ENCODE measurements at places on chromosomes 3 and 15. TPM values are rescaled to one million over a fixed set of nuclear protein-coding genes. Genes with fewer than 3 reads are reported as not detected.

GRCh38 chr3:124609402-124609801, 120.8 kb upstream of the UMPS start:
- H3K4me1 ChIP-seq, result no peaks in the 10 kb centered on the region
- no peak for DNase-seq
- H3K27me3 ChIP-seq, result no peaks in the 10 kb centered on the region

GRCh38 chr3:16447135-16447534, 66.4 kb downstream of the RFTN1 start:
- peaks cover 14% of the 10 kb centered on the region for H3K4me1 ChIP-seq
- no peaks in the 10 kb centered on the region for H3K27me3 ChIP-seq
- no peak overlapping the region for H3K27ac ChIP-seq
- no peak for DNase-seq

DNA sequence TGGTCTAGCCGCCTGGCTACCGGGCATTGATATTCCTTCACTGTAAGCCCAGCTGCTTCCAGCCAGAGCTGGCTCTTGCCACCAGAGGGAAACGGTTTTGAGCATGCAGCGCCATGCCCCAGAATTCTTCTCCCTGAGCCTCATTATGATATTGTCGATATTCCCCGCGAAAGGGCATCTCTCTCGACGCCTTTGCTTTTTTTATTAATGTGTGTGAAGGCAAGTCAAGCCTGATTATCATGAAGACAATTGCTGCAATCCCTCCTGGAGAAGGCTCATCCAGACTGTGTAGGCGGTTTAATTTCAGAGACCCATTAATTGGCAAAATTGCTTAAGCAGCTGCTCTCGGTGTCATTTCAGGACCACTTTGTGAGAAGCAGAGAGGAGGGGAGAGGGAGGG, 321.2 kb upstream of the TLE3 start:
- no peak overlapping the region for H3K27ac ChIP-seq
- H3K4me1 ChIP-seq, result no peaks in the 10 kb centered on the region
- no peaks in the 10 kb centered on the region for H3K36me3 ChIP-seq
- no peak overlapping the region for H3K4me3 ChIP-seq

DNA sequence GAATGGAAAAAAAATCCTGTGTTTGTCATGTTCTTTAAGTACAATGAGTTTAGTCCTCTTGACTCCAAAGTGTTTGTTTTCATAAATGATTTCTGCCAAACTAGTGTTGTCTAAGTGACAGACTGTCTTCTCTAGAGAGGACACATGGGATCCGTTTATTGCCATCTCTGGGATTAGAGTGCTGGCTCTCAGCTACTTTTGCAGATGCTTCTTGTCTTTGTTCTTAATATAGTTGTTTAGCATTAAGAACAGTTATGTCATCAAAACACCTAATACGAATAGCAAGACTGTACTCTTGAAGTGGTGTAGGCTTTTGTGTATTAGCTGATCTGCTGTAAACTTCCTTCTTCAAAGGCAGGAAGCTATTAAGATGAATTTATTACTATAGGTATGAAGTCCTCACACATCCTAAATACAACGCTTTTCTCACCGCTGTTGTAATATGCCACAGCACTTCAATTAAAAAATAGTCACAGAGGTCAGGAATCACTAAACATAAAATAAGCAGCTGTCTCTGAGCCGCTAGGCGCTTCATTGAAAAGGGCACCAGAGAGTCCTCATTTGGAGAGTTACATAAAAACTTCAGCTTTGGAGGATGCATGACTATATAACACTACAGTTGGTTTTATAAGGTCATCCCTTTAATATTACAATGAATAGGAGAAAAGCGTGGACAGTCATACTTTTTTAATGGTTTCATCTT, 128.3 kb upstream of the ZNF385D start:
- no peak for DNase-seq
- no peaks in the 10 kb centered on the region for H3K36me3 ChIP-seq
- H3K27me3 ChIP-seq, result no peaks in the 10 kb centered on the region
- no peak overlapping the region for H3K4me3 ChIP-seq

DNA sequence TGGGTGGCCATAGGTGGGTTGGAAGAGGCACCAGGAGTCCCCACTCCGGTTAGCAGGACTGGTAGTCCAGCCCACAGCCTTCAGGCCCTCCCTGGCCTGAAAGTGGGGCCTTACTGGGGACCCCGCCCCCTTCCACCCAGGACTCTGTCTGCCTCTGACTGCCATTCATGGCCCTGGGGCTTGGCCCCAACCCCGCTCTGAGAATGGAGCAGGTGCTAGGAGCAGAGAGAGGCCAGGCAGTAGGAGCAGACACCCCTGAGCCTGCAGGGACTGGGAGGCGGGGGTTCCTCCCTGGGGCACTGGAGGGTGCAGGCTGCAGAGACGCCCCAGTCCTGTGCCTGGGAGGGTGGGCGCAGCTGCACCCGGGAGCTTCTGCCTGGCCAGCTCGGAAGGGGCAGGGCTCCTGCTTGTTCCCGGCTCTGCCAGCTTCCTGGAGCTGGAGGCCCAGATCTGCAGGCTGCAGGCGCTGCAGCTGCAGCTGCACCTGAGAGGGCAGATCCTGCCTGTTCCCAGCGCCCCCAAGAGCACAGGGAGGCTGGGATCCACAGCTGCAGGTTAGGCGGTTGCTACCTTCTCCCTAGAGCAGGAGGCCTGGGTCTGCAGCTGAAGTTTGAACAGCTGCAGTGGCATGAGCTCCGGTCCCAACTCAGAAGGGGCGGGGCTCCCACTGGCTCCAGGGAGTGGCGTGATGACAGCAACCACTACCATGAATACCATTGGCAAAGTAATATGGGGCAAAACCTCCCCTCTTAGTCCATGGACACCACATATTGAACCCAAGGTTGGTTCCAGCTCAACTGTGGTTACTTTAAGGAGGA, 194.7 kb downstream of the SQOR start:
- no peaks in the 10 kb centered on the region for H3K27me3 ChIP-seq
- H3K36me3 ChIP-seq, result no peaks in the 10 kb centered on the region
- no peak for DNase-seq
- H3K4me3 ChIP-seq, result no peak overlapping the region
- no peaks in the 10 kb centered on the region for H3K4me1 ChIP-seq
- H3K27ac ChIP-seq, result no peak overlapping the region

DNA sequence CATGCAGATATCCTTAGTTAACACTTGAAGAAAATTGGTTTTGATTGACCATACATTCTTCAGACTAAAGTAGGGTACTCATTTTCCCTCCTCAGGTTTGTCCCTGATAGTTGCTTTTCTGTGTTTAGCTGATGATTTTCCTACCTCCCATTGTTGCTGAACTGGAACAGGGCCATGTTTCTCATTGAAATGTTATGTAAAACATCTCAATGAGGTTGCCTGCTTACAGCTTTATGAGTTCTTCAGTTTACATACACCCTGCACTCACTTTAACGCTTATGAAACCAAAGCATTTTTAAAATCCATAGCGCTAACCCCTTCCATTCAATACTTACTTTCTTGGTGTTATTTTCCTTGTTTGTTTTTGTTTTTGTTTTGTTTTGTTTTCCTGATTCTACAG, 61.9 kb downstream of the HMG20A start:
- H3K27ac ChIP-seq, result no peak overlapping the region
- DNase-seq, result no peak

GRCh38 chr3:61669668-61670299, 108.4 kb downstream of the PTPRG start:
- H3K27ac ChIP-seq, result no peak overlapping the region
- no peaks in the 10 kb centered on the region for H3K36me3 ChIP-seq
- no peaks in the 10 kb centered on the region for H3K27me3 ChIP-seq
- DNase-seq, result no peak

- no peak overlapping the region for H3K27ac ChIP-seq
- H3K4me1 ChIP-seq, result no peaks in the 10 kb centered on the region
- H3K36me3 ChIP-seq, result no peaks in the 10 kb centered on the region
Observed at GRCh38 chr3:40445880-40446279, 11.3 kb upstream of the RPL14 start.

DNA sequence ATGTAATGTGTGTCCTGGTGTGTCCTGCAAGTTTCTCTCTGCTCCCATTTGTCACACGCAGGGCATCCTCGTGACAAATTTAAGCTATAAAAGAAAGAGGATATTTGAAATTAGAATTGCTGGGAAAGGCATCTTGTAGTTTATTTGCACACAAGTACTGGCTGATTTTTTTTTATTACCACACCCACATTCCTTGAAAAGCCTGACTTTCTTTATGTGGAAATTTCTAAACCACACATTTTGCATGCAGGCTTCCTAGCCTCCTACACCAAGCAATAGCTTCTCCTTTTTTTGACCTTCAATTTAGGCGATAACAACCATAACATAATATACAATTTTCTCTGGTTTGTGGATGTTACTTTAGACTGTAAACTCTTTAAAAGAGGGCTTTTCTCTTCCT, 126.1 kb downstream of the SERPINI1 start:
- no peaks in the 10 kb centered on the region for H3K36me3 ChIP-seq
- H3K27ac ChIP-seq, result no peak overlapping the region
- no peaks in the 10 kb centered on the region for H3K27me3 ChIP-seq
- H3K4me1 ChIP-seq, result peaks cover 11% of the 10 kb centered on the region

DNA sequence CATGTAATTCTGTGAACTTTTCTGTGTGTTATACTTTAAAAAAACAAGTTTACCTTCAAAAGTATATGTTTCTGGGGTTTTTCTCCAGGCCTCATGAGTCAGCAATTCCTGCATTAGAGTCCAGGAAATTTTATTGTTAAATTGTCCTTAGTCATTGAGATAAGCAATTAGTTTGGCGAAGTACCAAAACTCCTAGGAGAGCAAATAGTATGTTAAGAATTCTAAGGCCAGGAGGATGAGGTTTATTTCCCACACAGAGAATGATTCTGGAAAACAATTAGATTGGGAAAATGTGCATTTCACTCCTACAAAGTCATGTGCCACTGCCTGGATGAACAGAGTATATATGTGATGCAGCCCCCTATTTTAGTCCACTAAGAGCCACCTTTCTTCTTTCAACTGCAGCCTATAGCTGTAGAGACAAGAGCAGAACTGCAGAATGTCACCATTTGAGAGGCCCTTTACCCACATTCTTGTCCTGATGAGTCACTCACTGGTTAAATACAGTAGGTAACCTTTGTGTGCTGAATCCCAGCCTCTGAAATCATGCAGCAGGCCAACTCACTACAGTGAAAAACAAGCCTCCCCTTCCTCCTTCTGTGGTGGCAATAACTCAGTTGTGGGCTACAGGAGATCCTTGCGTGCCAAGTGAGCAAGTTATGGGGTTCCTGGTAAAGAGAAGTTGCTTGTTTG, 452.8 kb upstream of the THBS1 start:
- DNase-seq, result no peak
- H3K36me3 ChIP-seq, result no peaks in the 10 kb centered on the region
- H3K27me3 ChIP-seq, result no peaks in the 10 kb centered on the region
- no peak overlapping the region for H3K4me3 ChIP-seq
- peaks cover 18% of the 10 kb centered on the region for H3K4me1 ChIP-seq

DNA sequence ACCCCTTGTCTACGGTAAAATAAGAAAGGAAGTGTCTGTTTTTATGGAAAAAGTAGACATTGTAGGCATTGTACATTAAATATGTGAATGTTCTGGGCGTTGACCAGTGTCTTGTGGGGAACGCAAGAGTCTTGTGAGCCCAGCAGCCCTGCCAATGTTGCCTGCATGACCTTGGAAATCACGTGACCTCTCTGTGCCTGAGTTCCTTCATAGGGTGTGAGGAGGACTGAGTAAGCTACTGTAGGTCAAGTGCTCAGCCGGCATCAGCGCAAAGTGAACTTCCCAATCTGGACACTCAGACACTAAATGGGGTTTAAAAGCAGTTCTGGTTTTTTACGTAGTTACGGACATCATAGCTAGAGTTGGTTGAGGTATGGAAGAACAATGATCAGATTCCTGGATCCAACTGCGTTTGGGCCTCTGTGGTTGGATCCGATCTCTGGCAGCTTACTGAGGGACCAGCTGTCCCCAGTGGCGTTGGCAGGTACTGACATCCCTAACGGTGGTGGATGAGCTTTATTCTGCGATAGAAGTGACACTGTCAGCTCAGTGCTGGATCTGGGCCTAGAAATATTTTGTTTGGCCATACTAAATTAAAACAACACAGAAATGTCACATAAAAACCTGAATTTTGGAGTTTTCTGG, 63.8 kb downstream of the SPSB4 start:
- no peaks in the 10 kb centered on the region for H3K27me3 ChIP-seq
- H3K4me3 ChIP-seq, result no peak overlapping the region
- H3K4me1 ChIP-seq, result no peaks in the 10 kb centered on the region
- H3K36me3 ChIP-seq, result no peaks in the 10 kb centered on the region
- peak overlapping the region; percentile 43 for H3K27ac ChIP-seq
- DNase-seq, result peak; percentile 79

DNA sequence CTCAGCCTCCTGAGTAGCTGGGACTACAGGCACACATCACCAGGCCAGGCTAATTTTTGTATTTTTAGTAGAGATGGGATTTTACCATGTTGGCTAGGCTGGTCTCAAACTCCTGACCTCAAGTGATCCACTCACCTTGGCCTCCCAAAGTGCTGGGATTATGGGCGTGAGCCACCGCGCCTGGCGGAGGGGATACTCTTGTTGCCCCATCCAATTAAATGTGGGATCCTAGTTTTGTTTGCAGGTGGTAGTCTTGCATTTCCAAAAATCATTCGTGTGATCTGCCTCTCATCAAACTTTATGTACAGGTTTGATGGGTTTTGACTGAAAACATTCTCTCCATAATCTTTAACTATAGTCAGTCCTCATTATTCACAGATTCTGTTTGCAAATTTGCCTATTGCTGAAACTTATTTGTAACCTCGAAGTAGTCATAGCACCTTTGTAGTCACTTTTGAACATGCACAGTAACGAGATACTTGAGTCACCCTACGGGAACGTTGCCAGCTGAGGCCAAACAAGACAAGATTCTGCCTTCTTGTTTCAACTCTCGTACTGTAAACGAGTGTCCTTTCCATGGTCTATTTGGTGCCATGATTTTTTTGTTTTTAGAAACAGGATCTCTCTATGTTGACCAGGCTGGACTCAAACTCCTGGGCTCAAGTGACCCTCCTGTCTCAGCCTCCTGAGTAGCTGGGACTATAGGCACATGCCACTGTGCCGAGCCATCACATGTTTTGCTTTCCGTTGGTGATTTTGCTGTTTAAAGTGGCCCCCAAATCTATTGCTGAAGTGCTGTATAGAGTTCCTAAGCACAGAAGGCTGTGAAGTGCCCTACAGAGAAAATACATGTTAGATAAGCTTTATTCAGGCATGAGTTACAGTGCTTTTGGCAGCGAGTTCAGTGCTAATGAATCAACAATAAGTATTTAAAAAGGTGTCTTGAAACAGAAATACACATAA, 8.1 kb upstream of the MAPK6 start:
- peak overlapping the region; percentile 30 for H3K27ac ChIP-seq
- no peaks in the 10 kb centered on the region for H3K36me3 ChIP-seq
- H3K4me1 ChIP-seq, result peaks cover 34% of the 10 kb centered on the region
- no peak overlapping the region for H3K4me3 ChIP-seq
- no peak for DNase-seq
- no peaks in the 10 kb centered on the region for H3K27me3 ChIP-seq

DNA sequence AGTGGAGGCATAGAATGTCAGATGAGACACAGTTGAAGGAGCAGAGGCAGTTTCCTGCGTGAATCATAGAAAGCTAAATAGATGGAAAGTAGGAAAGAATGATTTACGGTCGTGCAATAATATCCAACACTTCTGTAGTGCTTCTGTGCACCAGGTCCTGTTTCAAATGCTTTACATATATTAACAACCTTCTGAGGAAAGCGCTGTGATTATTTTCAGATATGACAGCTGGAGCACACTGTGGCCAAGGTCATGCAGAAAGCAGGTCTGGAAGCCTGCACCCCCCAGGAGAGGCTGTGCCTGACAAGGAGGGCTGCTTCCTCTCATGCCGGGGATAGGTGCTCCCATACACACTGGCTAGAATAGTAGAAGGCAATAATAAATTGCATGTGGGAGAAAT, 104.5 kb downstream of the CHRNA7 start:
- no peak overlapping the region for H3K27ac ChIP-seq
- no peaks in the 10 kb centered on the region for H3K36me3 ChIP-seq
- no peak overlapping the region for H3K4me3 ChIP-seq
- no peaks in the 10 kb centered on the region for H3K27me3 ChIP-seq

POPDC2 gene
- total RNA-seq, result 3.4 TPM

CACNA2D3 gene
- total RNA-seq, result 17.2 TPM

Measured in vagina (tissue), 2 donors.